ENCODE measurements at places on chromosomes 3 and 15.

DNA sequence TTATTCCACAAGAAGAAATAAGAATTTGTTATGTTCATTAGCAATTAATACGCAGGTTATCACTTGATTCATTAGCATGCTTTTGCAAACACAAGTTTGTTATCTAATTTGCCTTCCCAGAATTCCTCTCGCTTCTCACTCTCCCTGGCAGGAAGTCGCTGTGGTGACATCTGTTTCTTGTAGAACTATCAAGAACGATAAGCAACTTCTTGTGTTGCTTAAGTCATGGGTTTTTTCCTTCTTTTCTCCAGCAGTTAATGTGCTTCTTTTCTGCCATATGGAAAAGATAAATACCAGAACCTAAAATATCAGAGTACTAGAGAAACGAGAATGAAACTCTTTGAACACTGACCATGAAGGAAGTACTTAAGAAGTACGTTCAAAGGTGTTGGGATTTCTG is 99.8 kb upstream of the CHMP2B start:
- DNase-seq: no peak

DNA sequence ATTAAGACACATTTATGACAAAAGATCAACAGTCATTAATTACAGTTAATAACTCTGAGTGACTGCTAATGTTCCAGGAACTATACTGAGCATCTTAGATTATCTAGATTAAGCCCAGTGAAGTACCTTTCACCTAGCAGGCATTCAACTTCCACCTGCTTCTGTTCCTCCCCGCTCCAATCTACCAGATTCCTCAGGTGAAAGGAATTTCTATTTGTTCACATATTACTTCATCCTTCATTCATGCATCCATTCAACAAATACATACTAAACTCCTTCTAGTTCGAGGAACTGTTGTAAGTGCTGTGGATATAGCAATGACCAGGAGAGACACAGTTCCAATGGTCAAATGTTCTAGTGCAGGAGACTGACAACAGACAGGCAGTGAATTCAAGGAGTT is 139.3 kb downstream of the FILIP1L start:
- DNase-seq: no peak

- no peak for DNase-seq
Measured at GRCh38 chr3:139660269-139660668, 17.5 kb downstream of the NMNAT3 start.

- no peak for DNase-seq
Measured at GRCh38 chr3:97820780-97821179, 1.0 kb upstream of the CRYBG3 start.

DNA sequence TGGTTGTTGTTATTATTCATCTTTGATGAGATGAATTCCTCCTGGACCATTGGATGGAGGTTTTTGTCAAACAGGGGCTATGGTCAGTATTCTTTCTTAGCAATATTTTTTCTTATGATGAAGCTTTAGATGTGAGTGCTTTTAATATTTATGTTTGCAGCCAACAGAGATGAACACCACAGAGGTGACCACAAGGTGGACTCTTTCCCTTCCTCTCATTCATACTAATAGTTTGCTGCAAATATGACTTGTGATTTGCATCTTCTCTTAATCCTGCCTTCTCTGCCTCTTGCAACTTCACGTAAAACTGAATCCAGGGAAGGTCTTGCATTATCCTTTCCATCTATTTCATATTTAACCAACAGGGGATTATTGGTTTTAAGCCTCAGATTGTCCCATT is 473.1 kb upstream of the UBE2E2 start:
- no peak for DNase-seq

DNA sequence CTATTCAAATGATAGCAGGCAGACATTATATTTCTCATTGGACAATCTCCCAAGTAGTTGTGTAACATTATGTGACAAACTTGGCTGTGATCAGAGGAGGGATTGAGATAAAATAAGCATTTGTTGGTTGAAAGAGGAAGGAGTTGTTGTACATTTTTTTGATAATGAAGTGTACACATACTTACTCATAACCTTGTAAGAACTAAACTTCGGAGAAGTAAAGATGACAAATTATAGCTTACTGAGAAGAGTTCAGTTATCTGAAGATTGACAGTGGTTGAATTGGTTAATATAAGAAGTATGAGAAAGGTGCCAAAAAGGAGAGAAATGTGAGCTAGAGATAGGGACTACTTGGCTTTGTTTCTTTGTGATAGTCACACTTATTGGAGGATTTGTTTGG is 32.6 kb downstream of the STT3B start:
- DNase-seq: no peak

DNA sequence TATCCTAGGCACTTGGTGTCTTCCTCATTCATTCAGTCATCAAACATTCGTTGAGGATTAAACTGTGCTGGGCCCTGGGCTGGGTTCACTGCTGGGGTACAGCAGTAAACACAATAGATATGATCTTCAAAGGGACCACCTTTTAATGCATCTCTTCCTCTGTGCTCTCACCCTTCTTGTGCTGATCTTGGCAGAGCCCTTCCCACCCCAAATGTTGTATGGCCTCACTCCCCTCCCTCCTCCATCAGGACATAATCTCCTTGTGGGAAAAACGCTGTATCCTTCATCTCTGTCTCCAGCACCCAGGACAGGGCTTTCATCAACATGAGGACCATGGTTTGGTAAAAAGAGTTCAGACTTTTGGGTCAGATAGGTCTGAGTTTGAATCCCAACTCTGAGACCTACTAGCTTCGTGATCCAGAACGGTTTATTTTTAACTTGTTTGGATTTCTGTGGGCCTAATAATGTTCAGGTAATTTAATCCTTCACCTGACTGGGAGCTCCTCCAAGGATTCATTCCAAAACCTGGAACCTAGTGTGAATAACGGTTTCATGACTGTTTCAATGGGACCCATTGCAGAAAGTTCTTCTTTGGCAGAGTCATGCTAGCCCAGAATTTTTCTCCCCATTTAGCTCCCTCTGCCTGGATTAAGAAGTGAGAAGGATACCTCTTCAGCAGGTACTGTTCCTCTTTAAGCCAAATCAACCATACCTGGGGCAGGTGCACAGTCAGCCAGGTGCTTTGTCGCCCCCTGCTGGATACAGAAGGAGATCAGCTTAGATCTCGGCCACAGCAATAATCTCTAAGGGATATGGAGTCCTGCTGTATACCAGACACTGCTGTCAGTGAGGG is 5.2 kb upstream of the WNT7A start:
- no peak for DNase-seq

GRCh38 chr15:77608774-77609173 is 23.9 kb downstream of the LINGO1 start:
- DNase-seq: no peak

DNA sequence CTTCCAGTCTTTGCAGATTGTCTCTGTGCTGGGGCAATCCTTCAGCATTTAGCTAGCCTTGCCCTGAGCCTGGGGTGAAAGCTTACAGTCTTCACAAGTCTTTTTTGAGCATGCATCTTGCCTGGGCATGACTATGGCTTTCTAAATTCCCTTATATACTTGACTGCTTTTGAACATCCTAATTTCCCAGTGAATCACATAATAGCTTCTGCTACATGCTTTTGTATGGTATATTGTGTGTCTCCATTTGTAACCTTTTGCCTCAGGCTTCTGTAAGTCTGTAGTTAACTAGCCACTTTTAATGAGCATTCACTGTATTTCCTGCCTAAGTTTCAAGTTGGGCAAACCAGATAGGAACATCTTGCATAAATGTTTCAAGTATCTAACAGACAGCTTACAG is 76.8 kb downstream of the CHCHD4 start:
- DNase-seq: no peak

DNA sequence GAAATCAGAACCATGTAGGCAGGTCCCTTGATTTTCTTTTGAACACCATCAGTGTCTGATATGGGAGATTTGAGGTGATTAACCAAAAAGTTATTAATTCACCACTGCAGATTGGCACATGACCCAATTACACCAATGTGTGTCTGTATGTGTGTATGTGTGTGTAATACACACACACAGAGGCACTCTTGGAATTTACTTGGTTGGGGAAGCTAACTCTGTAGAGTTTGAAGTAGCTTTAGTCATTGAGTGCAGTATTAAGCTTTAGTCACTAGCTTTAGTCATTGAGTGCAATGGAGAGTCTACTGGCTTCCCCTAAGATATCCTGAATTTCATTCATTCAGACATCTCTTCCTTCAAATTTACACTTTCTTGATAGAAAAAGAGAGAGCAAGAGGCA is 109.4 kb upstream of the C15orf61 start:
- DNase-seq: no peak

DNA sequence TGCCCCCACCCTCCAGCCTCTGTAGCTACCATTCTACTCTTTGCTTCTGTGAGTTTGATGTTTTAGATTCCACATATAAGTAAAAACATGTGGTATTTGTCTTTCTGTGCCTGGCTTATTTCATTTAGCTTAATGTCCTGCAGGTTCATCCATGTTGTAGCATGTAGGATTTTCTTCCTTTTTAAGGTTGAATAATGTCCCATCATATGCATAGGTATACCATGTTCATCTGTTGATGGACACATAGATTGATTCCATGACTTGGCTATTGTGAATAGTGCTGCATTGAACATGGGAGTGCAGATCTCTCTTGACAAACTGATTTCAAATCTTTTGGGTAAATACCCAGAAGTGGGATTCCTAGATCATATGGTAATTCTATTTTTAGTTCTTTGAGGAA is 11.8 kb downstream of the THSD4 start:
- no peak for DNase-seq

GRCh38 chr3:23202203-23202920 is 765 bp upstream of the UBE2E2 start:
- no peak for DNase-seq

GRCh38 chr3:100455841-100456550 is 36.4 kb upstream of the TMEM45A start:
- no peak for DNase-seq

GRCh38 chr3:54484334-54484733 is 362.0 kb downstream of the CACNA2D3 start:
- no peak for DNase-seq

- DNase-seq: no peak
Measured at GRCh38 chr3:128310286-128311058, 156.2 kb downstream of the DNAJB8 start.

- DNase-seq: no peak
Measured at GRCh38 chr15:99954361-99955180, 221.3 kb upstream of the LYSMD4 start.

- DNase-seq: no peak
Measured at GRCh38 chr3:45088543-45089358, 57.4 kb downstream of the CDCP1 start.

DNA sequence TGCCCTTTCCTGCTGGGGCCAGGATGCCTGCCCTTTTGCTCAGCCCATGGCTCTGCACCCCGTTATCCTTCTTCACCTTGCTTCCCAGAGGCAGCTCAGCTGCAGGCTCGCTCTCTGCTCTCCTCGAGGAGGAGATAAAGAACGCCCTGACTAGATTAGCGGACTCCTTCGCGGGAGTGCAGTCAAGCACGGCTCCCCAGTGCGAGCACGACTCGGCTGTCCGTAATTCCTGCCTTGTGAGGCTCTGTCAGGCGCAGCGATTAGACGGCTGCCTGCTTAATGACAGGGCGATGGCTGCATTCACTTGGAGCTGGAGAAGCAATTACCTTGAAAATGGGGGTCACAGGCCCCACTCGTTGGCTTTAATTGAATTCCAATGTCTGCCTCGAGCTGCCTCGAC is 25.9 kb downstream of the TLE3 start:
- DNase-seq: no peak

DNA sequence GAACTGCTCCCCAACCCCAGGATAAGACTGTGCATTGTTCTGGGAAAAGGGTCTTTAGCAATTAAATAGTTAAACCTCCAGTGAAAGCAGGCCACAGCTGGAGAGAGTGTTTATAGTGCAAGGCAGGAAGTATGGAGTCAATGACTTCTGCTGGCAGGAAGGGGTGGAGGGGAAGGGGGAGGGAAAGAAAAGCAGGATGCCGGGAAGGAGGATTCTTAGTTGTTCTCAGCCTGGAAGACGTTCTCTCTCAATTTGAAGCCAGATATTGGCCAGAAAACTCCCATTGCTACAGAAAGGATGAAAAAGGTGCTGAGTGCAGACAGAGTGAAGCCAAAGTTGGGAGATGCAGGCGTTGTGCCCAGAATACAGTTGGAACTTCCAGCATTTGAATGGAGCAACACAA is 35.7 kb upstream of the ACTL6A start:
- peak; percentile 72 for DNase-seq

- no peak for DNase-seq
Measured at GRCh38 chr3:66486646-66487045, 14.2 kb downstream of the LRIG1 start.

GRCh38 chr3:101879623-101880284 is 30.4 kb downstream of the NFKBIZ start:
- DNase-seq: no peak

DNA sequence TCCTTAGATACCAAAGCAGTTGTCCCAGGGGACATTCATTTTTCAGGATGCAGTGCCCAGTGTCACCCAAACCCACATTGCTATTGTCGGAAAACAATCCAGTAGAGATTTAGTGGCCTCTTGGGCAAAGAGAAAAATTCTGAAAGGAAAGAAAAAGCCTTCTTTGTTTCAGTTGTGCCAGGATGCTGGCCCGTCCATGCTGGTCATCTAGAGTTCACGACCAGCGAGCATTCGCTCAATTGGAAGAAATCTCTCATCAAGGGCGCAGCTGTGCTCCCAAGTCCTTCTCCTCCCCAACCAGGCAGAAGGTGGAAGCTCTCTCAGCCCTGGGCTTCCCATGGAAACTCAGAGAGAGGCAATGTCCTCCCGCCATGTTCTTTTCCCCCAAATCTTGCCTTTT is 123.7 kb downstream of the MTHFS start:
- DNase-seq: no peak

- DNase-seq: no peak
Measured at GRCh38 chr15:40421246-40422157, 15.9 kb downstream of the IVD start.

DNA sequence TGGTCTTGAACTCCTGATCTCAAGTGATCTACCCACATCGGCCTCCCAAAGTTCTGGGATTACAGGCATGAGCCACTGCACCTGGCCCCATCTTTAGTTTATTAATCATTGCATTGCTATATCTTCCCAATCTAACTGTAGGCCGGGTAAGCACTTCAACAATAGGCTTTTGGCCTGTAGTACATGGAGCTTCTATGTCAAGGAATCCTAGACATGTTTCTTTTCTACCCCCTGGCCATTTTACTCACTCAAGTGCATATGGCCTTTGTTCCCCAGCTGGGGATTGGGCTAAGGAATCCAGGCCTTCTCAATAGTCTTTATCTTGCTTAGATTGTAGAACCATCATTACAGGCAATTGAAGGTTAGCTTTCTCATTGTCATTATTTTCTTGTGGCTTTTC is 122.3 kb upstream of the MBNL1 start:
- DNase-seq: no peak

- no peak for DNase-seq
Measured at GRCh38 chr15:83164111-83164770, 43.4 kb downstream of the HDGFL3 start.

All from NCI-H2081 treated with DMSO at 0.1 percent for 48 hours (cell line).